ENCODE measurements at places on chromosomes 5 and 9.

- no peak for DNase-seq
Measured at GRCh38 chr5:149326611-149327010, 18.7 kb upstream of the GRPEL2 start.

DNA sequence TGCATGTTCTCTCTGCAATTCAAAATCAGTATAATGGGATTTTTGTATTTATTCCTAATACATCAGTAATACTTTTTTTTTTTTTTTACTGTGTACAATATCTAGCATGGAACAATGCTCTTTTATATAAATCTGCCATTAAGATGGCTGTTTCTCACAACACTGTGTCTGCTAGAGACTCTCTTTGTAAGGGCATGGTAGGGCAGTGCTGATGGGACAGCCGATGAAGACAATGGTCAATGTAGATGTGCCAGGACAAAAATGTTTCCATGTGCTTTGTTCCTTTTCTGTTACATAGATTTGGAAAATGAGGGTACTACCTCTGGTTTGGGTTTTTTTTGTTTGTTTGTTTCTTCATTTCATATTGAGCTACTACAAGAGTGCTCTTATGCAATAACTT, 95.3 kb upstream of the ITGA2 start:
- no peak for DNase-seq

- DNase-seq: no peak
Measured at GRCh38 chr5:5135957-5136676, 4.0 kb upstream of the ADAMTS16 start.

GRCh38 chr9:71136696-71137095, 15.3 kb upstream of the TRPM3 start:
- no peak for DNase-seq

- DNase-seq: no peak
Measured at GRCh38 chr9:73515216-73515615, 363.6 kb downstream of the ANXA1 start.

DNA sequence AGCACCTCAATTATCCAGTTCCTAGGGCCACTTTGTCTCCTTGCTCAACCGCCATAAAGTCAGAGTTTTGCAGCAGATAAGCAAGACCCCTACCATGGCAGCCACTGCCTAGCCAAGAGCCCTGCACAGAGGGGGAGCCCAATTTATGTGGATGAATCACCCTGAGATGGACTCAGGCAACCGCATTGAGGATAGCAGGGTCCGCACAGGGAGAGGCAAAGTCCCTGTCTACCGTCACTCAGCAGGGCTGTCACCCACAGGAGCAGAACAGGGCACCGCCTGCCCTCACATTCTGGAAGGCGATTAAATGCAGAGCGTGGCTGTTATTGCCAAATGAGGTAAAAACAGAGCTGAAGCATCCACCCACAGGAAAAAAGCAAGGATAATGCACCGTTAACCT, 1.7 kb downstream of the FBP2 start:
- DNase-seq: no peak

All from liver (tissue), 10 donors.